ENCODE measurements at places on chromosomes 7 and 10.
A peak's percentile ranks its signal among the peaks of the same experiment; 100 is the strongest.

- H3K4me1 ChIP-seq: peaks cover 7% of the 10 kb centered on the region
- no peak overlapping the region for H3K27ac ChIP-seq
- DNase-seq: no peak
- H3K36me3 ChIP-seq: no peaks in the 10 kb centered on the region
Measured at GRCh38 chr10:4588824-4589223, 237.2 kb upstream of the AKR1E2 start.

GRCh38 chr7:55472928-55473725, 99.2 kb downstream of the VOPP1 start:
- no peak overlapping the region for H3K4me3 ChIP-seq
- H3K27ac ChIP-seq: no peak overlapping the region
- no peaks in the 10 kb centered on the region for H3K27me3 ChIP-seq
- no peaks in the 10 kb centered on the region for H3K4me1 ChIP-seq

- no peak for DNase-seq
- H3K27ac ChIP-seq: no peak overlapping the region
- no peak overlapping the region for H3K4me3 ChIP-seq
- H3K4me1 ChIP-seq: peaks cover 31% of the 10 kb centered on the region
- no peaks in the 10 kb centered on the region for H3K27me3 ChIP-seq
- H3K36me3 ChIP-seq: no peaks in the 10 kb centered on the region
Measured at GRCh38 chr7:107164092-107164491, 4.7 kb upstream of the HBP1 start.

DNA sequence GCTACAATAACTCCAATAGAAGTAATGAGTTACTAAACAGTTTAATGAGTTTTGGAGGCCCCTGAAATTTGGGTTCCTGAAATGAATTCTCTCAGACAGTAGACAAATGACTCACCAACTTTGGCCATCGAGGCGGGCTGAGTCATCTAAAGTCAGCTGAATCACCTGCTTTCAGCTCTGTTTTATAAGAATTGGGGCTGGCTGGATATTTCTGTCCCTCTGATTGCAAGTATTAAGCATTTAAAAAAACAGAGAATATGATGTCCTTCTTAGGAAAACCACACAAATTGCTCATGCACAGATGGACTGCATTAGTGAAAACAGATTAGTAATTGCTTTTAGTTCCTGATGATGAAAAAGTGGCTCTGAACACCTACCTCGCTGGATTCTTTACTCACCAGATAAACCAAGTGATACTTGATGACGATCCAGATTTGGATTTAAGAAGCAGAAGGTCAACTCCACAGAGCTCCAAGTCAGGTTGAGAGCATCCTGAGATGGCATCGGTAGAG, 59.1 kb downstream of the ZNF365 start:
- H3K27me3 ChIP-seq: no peaks in the 10 kb centered on the region
- DNase-seq: no peak
- H3K36me3 ChIP-seq: no peaks in the 10 kb centered on the region

DNA sequence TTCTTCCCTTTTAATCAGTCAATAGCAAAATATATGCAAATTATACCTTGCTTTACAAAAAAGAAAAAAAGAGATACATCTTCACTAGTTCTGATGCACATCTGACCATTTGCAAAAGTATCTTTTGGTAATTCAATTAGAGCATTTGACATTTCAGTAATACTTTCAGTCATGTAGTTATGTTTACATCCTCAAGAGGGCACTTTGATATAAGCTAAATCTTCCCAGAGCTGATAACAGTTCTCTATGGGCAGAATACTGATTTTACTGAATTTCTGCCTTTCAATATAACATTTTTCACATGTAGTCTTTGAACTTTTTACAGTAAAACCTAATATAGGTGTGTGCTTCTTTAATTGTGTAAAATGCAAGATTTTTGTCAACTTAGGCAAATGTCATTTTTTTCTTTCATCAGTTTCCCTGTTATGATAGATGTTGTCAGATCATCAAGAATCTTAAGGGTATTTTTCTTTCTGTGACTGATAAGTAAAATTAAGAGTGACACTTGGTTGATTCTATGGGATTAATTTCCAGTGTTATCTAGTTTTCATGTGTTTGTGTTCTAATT, 703.5 kb upstream of the SEMA3D start:
- no peaks in the 10 kb centered on the region for H3K36me3 ChIP-seq
- H3K4me3 ChIP-seq: no peak overlapping the region
- no peak overlapping the region for H3K27ac ChIP-seq
- no peaks in the 10 kb centered on the region for H3K27me3 ChIP-seq

- peaks cover 69% of the 10 kb centered on the region for H3K27me3 ChIP-seq
- peak; percentile 74 for DNase-seq
- peaks cover 61% of the 10 kb centered on the region for H3K4me1 ChIP-seq
- no peak overlapping the region for H3K27ac ChIP-seq
- H3K4me3 ChIP-seq: peak overlapping the region; percentile 83
- no peaks in the 10 kb centered on the region for H3K36me3 ChIP-seq
Measured at GRCh38 chr10:101031796-101032636, 982 bp downstream of the SFXN3 start.

DNA sequence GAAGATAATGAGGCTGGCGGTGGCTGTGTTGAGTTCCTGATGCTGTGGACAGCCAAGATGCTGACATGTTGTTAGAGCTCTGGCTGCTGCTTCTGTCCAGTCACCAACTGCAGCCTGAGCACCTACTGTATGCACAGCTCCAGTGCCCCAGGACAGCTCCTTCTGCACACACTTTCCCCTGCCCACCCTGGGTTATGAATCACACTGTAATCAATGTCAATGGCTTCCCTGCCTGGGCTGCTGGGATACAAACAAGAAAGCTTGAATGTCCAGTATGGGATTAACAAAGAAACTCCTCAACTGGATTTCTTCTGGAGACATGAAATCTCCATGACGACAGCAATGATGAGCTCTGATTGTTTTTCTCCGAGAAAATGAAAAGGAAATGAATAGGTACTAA, 172.0 kb downstream of the GFRA1 start:
- peaks cover 53% of the 10 kb centered on the region for H3K4me1 ChIP-seq
- H3K27ac ChIP-seq: no peak overlapping the region
- H3K36me3 ChIP-seq: no peaks in the 10 kb centered on the region
- no peak for DNase-seq

- no peak overlapping the region for H3K4me3 ChIP-seq
- no peak overlapping the region for H3K27ac ChIP-seq
- H3K4me1 ChIP-seq: peaks cover 41% of the 10 kb centered on the region
Measured at GRCh38 chr7:30465046-30465810, 13.4 kb downstream of the NOD1 start.

- no peak overlapping the region for H3K27ac ChIP-seq
- DNase-seq: no peak
- H3K27me3 ChIP-seq: peaks cover 52% of the 10 kb centered on the region
- H3K4me3 ChIP-seq: no peak overlapping the region
Measured at GRCh38 chr7:139494835-139495579, 11.5 kb upstream of the KLRG2 start.

DNA sequence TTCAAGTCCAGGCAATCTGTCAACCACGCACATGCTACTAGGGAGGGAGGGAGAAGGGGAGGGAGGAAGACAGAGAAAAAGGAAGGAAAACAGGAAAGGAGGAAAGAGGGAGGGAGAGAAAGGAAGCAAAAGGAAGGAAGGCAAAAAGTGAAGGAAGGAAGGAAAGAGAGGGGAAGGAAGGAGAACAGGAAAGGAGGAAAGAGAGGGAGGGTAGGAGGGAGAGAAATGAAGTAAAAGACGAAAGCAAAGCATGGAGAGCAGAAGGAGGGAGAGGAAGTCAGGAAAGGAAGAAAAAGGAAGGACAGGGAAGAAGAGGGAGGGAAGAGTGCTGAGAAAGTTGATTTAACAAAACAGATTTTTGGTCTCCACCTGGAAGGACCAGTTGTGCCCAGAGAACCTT, 25.6 kb downstream of the KLF6 start:
- H3K27me3 ChIP-seq: peaks cover 10% of the 10 kb centered on the region
- DNase-seq: no peak
- H3K4me1 ChIP-seq: peaks cover 54% of the 10 kb centered on the region
- no peak overlapping the region for H3K4me3 ChIP-seq
- no peaks in the 10 kb centered on the region for H3K36me3 ChIP-seq
- H3K27ac ChIP-seq: no peak overlapping the region

- H3K27me3 ChIP-seq: peaks cover 4% of the 10 kb centered on the region
- peaks cover 18% of the 10 kb centered on the region for H3K36me3 ChIP-seq
- no peak overlapping the region for H3K4me3 ChIP-seq
- H3K27ac ChIP-seq: peak overlapping the region; percentile 47
Measured at GRCh38 chr10:123402656-123403055, 248.5 kb downstream of the BUB3 start.

DNA sequence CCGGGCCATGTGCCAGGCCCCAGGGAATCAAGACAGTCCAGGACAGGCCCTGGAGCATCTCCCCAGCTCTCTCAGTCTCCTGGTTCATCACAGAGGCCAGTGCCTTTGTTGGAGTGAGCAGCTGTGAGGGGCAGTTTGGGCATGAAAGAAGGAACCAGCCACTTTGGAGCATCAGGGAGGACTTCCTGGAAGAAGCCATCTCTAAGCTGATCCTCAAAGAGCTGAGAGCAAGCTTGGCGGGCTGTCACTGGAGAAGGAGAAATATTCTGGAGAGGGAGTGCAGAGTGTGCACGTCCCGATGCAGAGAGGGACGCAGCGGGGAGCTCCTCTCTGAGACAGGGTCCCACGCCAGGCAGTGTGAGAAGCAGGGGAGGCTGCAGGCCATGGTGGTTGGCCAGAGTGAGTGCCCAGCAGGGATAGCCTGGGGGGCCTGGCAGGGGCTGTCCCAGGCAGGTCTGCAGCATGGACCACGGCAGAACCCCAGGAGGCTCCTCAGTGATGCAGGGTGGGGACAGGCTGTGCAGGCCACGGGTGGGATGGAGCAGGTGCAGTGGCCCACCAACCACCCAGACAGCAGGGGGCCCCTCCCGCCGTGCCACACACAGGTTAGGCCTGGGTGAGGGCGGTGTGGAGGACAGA, 34.7 kb downstream of the PWWP2B start:
- H3K4me3 ChIP-seq: no peak overlapping the region
- no peaks in the 10 kb centered on the region for H3K27me3 ChIP-seq
- no peak for DNase-seq

DNA sequence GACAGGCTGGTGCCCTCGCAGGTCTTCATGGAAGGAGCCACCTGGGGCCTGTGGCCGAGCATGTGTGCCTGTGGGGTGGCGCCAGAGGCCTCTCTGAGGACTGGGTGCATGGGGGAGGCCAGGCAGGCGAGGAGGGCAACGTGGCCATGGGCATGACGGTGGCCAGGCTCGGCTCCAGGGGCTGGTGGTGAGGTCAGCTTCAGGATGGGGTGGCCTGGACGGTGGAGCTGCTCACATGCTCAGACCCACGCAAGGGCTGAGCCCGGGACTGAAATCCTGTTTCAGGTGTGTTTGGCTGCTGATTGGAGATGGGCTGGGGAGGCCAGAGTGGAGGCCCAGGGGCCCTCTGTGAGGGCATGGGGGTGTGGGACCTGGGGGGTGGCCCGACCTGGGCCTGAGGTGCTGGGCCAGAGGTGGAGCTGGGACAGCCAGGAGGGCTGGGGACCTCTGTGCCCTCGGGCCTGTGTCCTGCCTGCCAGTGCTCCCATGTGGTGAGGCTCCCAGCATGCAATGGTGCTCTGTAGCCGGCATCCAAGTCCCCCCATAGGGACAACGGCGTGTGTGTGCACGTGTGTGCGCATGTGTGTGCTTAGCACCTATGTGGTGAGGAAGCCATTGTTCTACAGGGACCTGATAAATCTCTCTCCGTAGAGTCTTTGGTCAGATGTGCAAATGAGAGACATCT, 71.1 kb downstream of the INPP5A start:
- no peak overlapping the region for H3K4me3 ChIP-seq
- H3K27ac ChIP-seq: no peak overlapping the region
- peaks cover 38% of the 10 kb centered on the region for H3K4me1 ChIP-seq
- no peaks in the 10 kb centered on the region for H3K27me3 ChIP-seq

- no peak overlapping the region for H3K4me3 ChIP-seq
- H3K36me3 ChIP-seq: peaks cover 4% of the 10 kb centered on the region
- no peaks in the 10 kb centered on the region for H3K4me1 ChIP-seq
- DNase-seq: no peak
- no peak overlapping the region for H3K27ac ChIP-seq
Measured at GRCh38 chr7:10685040-10685439, 288.6 kb upstream of the PHF14 start.

GRCh38 chr7:47493976-47494911, 87.7 kb downstream of the TNS3 start:
- H3K27ac ChIP-seq: peak overlapping the region; percentile 98
- peaks cover 95% of the 10 kb centered on the region for H3K4me1 ChIP-seq
- H3K4me3 ChIP-seq: peak overlapping the region; percentile 60
- DNase-seq: no peak

DNA sequence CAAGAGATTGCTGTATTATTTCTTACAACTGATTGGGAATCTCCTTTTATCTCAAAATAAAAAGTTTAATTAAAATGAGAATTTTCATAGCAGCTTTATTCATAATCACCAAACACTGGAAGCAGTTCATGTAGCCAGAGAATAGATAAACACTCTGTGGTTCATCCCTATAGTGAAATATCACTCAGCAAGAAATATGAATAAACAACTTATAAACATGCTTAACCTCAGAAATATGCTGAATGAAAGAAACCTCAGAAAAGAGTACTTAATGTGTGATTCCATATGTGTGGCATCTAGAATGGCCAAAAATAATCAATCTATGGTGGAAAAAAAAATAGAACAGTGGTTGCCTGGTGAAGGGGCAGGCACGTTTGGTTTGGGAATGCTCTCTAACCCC, 33.3 kb downstream of the MYO1G start:
- H3K4me3 ChIP-seq: no peak overlapping the region
- peaks cover 70% of the 10 kb centered on the region for H3K27me3 ChIP-seq
- DNase-seq: no peak
- no peaks in the 10 kb centered on the region for H3K4me1 ChIP-seq
- H3K36me3 ChIP-seq: no peaks in the 10 kb centered on the region

- no peak for DNase-seq
- H3K4me3 ChIP-seq: no peak overlapping the region
- no peak overlapping the region for H3K27ac ChIP-seq
- peaks cover 6% of the 10 kb centered on the region for H3K36me3 ChIP-seq
Measured at GRCh38 chr10:76906256-76906655, 731.4 kb downstream of the KCNMA1 start.

DNA sequence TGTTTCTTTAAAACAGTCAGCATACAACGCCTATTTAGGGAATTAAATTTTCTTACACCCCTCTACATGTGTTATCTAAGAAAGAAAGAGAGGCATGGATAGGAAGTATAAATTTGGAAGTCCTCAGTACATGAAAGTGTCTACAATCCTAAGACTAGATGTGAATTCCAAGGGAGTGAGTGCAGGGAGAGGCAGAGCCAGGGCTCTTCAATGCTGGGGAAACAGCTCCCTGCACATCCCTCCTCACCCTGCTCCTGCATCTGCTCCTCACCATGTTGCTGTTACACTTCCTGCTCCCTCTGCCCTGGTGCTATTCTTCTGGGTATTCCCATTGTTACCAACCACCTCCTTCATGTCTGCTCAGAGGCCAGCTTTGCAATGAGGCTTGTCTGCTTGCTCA, 229.1 kb upstream of the AKR1E2 start:
- DNase-seq: no peak
- no peak overlapping the region for H3K4me3 ChIP-seq
- H3K4me1 ChIP-seq: no peaks in the 10 kb centered on the region
- no peak overlapping the region for H3K27ac ChIP-seq
- no peaks in the 10 kb centered on the region for H3K27me3 ChIP-seq
- H3K36me3 ChIP-seq: no peaks in the 10 kb centered on the region
